Epithelial cell of esophagus (primary cell): ENCODE measurements at places on chromosomes 1 and 21.

DNA sequence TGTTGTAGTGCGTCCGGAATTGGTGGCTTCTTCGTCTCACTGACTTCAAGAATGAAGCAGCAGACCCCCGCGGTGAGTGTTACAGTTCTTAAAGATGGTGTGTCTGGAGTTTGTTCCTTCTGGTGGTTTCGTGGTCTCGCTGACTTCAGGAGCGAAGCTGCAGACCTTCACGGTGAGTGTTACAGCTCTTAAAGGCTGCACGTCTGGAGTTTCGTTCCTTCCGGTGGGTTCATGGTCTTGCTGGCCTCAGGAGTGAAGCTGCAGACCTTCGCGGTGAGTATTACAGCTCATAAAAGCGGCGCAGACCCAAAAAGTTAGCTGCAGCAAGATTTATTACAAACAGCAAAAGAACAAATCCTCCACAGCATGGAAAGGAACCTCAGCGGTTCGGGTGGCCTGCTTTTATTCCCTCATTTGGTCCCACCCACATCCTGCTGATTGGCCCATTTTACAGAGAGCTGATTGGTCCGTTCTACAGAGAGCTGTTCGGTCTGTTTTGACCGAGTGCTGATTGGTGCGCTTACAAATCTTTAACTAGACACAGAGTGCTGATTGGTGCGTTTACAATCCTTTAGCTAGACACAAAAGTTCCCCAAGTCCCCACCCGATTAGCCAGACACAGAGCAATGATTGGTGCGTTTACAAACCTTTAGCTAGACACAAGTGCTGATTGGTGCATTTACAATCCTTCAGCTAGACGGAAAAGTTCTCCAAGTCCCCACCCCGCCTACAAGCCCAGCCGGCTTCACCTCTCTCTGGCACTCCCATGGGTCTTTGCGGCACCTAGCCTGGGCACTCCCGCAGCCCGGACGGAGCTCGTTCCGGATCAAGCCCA is 49.6 kb upstream of the KRTAP19-8 start:
- no peak for DNase-seq

DNA sequence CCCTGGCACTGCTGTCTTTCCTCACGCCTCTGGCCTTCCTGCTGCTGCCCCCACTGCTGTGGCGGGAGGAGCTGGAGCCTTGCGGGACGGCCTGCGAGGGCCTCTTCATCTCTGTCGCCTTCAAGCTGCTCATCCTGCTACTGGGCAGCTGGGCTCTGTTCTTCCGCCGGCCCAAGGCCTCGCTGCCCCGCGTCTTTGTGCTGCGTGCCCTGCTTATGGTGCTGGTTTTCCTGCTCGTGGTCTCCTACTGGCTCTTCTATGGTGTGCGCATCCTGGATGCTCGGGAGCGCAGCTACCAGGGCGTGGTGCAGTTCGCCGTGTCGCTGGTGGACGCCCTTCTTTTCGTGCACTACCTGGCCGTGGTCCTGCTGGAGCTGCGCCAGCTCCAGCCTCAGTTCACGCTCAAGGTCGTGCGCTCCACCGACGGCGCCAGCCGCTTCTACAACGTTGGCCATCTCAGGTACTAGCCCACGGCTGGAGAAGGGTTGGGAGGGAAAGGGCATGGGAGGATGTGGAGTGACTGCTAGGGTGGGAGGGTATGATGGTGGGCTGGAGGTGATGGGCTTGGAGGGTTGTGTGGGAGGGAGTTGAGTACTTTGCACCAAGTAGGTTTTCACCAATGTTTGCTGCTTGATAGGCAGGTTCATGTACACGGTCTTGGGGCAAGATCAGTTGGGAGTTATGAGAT is 18.9 kb downstream of the VANGL2 start:
- DNase-seq: no peak

GRCh38 chr1:109732390-109732881 is 8.4 kb downstream of the GSTM3 start:
- DNase-seq: no peak

- no peak for DNase-seq
Observed at GRCh38 chr21:34201481-34201858, 128.1 kb downstream of the MRPS6 start.

DNA sequence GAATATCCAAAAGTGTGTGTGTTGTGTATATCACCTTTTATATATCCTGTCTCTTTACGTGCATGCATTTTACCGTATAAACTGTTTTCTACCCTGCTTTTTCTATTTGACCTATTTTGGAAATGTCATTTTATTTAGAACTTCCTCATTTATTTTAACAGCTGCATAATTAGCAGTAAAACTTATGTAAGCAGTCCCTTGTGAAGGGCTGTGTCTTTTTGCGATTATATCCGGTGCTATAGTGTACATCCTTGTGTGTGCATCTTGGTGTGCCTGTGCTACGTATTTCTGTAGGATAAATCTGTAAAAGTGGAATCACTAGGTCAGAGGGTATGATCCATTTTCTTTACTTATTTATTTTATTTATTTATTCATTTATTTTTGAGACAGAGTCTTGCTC is 7.2 kb downstream of the LGALS8 start:
- DNase-seq: no peak

DNA sequence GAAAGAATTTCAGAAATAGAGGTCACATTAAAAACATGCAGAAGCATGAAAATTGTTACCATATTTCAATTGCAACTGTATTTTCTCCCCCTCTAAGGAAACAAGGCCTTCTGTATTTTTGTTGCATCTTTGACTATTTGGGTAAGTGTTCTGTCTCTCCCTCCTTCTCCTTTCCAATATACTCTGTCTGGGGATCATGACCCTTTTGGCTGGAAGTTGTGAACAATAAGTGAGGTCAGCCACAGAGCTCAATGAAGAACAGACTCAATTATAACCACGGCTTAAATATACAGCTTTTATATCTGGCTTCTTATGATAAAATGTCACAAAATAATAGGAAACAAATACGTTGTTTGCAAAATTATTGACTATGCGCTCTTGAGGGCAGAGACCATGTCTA is 47.1 kb downstream of the SPAG17 start:
- DNase-seq: no peak

DNA sequence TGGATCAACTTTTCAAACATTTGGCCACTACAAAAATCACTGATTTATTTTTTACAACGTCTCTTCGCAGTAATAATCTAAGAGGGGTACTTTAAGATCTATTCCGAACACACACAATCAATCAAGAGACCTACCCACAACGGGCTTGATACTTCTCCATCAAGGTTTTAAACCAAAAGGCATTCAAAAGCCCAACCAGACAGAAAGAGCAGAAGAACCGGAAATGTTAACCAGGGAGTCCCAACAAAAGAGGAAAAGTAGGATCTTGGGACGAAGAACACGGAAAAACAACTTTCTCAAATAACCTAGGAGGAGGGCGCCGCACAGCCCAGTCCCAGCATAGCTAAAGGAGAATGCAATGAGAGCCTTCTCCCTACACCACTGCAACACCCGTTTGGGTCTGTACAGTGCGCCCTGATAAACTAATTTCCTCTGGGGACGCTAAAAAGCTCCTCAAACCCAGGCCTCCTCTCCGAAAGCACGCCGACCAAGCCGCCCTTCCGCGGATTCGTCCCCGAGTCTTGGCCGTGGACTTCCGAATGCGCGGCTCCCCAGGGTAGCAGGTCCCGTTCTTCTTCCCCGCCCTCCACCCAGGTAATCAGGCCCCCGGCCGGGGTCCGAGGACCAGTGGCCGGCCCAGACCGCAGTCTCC is 623 bp downstream of the RPL22 start:
- DNase-seq: no peak

- DNase-seq: no peak
Observed at GRCh38 chr1:87186346-87186745, 142.3 kb upstream of the LMO4 start.

- DNase-seq: no peak
Observed at GRCh38 chr1:97138515-97139032, 417.0 kb downstream of the PTBP2 start.

DNA sequence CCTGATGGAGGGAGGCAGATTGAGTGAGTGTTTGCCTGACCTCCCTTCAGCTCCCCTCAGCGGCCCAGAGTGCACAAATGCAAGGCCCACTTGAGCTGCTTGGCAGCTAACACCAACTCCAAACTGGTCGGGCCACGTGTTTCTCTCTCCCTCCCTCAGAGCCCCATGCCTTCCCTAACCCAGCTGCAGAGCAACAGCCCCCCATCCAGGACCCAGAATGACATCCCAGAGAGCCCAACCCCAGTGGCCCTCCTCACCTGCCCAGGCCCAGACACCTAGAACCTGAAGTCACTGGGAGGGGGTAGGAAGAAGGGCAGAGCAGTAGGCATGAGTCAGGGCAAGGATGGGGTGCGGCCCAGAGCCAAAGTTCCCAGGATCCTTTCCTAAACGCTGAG is 789 bp upstream of the S100A14 start:
- DNase-seq: peak; percentile 85

GRCh38 chr1:157202331-157202730 is 64.1 kb upstream of the ETV3 start:
- DNase-seq: no peak

- DNase-seq: no peak
Observed at GRCh38 chr1:43970502-43970901, 692 bp downstream of the DPH2 start.

GRCh38 chr21:33821503-33822322 is 93.9 kb downstream of the ATP5PO start:
- DNase-seq: no peak
